ENCODE measurements at places on chromosomes 6 and 20.

DNA sequence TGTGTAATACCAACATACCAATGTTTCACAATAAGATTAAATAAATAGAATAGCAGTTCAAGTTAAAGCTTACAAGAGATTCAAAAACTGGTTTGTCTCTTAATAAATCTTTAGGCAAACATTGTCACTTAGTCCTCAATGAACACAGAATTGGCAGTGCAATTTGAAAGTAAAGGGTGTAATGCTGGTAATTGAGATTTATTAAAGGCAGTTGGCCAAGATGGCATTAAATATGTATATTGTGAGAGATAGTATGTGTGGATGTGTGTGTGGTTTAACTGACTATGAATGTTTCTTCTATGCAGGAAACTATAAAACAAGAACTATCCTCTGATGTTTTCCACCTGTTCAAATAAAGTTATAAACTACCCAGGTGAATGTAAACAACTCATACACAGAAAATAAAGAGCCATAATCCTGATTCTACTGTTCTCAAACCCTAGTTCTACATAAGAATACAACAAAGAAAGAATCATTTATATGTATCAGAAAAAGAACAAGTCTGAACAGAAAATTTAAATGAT is 267.9 kb upstream of the PTCHD4 start:
- DNase-seq = no peak

- DNase-seq = no peak
These were observed 5.1 kb downstream of the CCR6 start for GRCh38 chr6:167127785-167128531.

GRCh38 chr6:119166024-119166784 is 87.7 kb upstream of the FAM184A start:
- DNase-seq = no peak

GRCh38 chr20:31699801-31700728 is 22.6 kb downstream of the BCL2L1 start:
- no peak for DNase-seq

- no peak for DNase-seq
These were observed 145.1 kb upstream of the PLN start for GRCh38 chr6:118403036-118403435.

GRCh38 chr20:36113036-36113435 is 41.5 kb upstream of the EPB41L1 start:
- no peak for DNase-seq

GRCh38 chr20:25020345-25020744 is 27.8 kb upstream of the APMAP start:
- DNase-seq = no peak

- DNase-seq = peak; percentile 96
These were observed 36.5 kb upstream of the MLN start for GRCh38 chr6:33840048-33840926.
